H1 (cell line): ENCODE measurements at places on chromosomes 6 and 20.

- DNase-seq = no peak
Observed at GRCh38 chr6:34465531-34466241, at the start of gene PACSIN1. Gene PACSIN1 (plus strand): TSS chr6:34466076. CDS start chr6:34526306, 60,230 bp downstream.

GRCh38 chr20:47306755-47307370 lies 49.6 kb downstream of the ZMYND8 start:
- DNase-seq = no peak

- no peak for DNase-seq
Observed at GRCh38 chr6:16624636-16625290, 136.5 kb downstream of the ATXN1 start.

- DNase-seq = no peak
Observed at GRCh38 chr6:109304284-109305015, 77.8 kb downstream of the CD164 start.

DNA sequence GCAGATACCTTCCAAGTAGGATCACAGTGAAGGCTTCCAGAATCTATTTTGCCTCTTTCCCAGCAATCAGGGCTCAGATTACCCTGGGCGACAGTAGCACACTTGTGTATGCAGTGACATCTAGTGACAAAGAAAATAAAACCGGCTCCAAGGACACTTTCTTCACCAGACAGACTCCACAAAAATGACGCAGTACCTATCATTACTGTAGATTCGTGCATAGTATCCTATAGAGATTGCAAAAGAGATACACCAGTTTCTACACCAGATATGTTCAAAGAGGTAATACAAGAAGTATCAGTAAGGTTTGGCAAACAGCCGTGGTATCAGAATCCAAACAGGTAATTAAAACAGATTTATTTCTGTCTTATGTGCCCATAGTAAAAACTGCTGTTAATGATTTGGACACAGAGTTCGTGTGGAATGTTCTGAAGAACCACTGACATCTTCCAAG lies 600.4 kb upstream of the JAG1 start:
- DNase-seq = no peak

DNA sequence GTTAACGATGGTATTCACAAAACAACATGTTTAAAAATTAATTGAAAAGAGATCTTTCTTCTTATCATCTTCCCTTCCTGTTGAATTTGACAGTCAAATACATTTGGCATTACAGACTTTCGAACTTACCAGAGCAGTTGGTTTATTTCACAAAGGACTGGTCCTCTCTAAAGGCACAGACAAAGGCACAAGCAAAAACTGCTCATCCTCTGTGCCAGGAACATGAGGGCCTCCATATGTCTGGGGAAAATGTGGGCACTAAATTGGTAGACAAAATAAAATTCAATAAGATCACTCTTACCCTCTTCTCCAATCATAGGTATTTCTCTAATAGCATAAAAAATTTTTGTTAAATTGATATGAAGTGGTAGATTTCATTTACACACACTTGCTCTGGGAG lies 40.4 kb downstream of the SYNE1 start:
- DNase-seq = no peak

DNA sequence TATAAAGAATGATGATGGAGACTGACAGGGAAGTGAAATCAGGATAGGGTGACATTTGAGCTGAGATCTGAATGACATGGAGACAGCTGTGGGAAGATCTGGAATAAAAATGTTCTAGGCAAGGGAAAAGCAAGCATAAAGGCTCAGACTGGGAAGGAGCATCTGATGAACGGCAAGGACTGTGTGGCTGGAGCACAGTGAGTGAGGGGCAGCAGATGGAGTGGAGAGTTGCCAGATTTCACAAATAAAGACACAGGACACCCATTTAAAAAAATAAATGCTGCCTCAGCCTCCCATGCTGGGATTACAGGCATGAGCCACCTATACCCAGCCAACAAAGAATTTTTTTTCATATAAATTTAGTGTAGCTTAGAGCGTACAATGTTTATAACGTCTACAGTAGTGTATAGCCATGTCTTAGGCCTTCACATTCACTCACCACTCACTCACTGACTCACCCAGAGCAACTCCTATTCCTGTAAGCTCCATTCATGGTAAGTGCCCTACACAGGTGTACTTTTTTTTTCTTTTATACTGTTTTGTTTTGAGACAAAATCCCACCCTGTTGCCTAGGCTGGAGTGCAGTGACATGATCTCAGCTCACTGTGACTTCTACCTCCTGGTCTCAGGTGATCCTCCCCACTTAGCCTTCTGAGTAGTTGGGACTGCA lies 2.4 kb upstream of the ZBTB24 start:
- DNase-seq = no peak

GRCh38 chr6:47839645-47840044 lies 57.8 kb downstream of the OPN5 start:
- no peak for DNase-seq

DNA sequence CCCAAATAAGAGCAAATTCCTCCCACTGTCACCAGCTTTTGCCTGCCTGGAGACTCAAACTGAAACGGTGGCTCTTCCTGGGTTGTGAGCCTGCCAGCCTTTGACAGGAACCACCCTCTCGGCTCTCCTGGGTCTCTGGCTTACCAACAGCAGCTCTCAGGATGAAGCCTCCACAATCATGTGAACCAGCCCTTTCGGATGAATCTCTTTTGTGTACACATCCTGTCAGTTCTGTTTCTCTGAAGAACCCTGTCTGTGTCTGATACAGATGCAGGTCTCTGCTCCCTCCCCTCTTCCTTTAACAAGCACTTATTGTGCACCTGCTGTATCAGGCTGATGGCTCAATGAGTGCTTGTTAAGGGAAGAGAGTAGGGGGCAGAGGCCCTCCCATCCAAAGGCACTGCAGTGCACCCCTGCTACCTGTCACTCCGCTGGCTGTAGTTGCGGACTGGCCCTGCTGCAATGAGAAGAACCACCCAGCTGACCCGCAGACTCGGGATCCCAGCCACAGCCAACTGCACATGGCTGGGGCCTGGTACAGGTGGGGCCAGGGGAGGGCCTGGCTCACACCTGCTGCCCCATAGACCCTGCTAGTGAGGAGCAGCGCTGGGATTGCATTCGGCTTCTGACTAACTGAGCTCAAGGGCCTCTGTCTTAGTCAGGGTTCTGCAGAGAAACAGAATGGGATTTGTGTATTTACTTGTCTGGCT lies 120.1 kb upstream of the PMEPA1 start:
- DNase-seq = no peak

GRCh38 chr6:166005401-166005943 lies 162.2 kb downstream of the TBXT start:
- no peak for DNase-seq

DNA sequence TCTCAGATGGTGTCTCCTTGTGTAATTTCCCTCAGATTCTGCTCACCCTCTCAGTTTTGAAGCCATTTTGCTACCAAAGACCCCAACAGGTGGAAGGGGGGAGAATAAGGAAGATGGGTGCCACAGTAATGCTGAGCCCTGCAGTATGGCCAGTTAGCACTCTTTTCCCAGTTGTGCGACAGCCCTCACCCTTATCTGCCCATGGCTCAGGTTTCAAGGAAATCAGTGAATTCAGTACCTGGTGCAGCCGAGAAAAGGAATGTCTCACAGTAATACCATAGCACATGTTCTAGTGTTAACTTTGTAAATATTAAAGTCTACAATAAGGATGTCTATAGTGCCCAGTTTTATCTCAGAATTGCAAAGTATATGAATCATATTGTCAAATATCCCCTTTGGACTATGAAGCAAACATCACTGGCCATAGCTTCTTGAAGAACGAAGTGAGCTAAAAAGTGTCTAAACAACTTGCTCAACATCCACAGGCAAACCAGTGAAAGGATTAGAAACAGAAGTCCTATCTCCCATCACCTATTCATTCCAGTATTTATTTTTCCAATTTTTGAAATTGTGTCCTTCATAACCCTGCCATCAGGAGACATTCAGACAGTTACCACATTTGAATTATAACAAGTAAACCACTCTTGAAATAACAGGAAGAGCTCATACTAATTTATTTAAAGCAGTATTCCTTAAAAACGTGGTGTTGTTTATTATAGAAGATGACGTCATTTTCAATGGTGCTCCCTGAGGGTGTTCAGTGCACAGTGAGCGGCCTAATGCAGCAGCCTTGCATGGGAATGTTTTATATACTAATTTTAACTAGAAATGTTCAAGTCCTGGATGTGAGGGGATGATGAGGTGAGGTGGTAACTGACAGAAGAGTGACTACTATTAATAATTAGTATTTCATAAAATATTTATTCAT lies 366.2 kb downstream of the TFAP2A start:
- no peak for DNase-seq

GRCh38 chr6:119612911-119613381 lies 263.4 kb upstream of the MAN1A1 start:
- DNase-seq = no peak

- DNase-seq = no peak
Observed at GRCh38 chr6:161215876-161216615, 57.8 kb downstream of the AGPAT4 start.

DNA sequence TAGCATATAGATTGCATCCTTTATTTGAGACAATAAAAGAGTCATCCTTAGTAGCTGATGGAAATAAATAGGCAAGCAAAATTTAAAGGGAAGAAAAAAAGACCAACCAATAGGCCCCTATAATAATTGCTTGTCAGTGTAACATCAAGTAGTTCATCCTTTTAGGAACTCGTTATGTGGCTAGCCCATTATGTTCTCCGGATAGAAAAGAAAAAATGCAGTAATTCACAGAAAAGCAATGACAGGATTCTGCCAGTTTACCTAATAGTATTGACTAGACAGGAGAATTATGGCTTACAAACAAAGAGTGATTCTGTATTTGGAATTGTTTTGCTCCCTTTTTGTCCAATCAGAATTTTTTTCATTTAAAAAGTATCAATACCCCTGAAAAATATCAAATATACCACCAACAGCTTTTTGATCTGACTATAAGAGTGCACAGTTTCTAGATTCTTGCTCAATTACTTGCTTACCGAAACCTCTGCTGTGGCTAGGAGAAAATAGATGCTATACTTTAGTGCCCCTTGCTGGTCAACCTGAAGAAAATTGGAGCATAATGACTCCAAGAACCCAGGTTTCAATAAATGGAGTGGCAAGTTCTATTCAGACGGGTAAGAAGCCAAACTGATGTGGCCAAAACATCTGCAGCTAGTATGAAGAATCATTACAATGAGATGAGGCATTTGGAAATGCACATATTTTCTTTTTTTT lies 91.5 kb upstream of the SASH1 start:
- DNase-seq = no peak

- DNase-seq = no peak
Observed at GRCh38 chr6:134331256-134331655, 13.3 kb upstream of the SGK1 start.

DNA sequence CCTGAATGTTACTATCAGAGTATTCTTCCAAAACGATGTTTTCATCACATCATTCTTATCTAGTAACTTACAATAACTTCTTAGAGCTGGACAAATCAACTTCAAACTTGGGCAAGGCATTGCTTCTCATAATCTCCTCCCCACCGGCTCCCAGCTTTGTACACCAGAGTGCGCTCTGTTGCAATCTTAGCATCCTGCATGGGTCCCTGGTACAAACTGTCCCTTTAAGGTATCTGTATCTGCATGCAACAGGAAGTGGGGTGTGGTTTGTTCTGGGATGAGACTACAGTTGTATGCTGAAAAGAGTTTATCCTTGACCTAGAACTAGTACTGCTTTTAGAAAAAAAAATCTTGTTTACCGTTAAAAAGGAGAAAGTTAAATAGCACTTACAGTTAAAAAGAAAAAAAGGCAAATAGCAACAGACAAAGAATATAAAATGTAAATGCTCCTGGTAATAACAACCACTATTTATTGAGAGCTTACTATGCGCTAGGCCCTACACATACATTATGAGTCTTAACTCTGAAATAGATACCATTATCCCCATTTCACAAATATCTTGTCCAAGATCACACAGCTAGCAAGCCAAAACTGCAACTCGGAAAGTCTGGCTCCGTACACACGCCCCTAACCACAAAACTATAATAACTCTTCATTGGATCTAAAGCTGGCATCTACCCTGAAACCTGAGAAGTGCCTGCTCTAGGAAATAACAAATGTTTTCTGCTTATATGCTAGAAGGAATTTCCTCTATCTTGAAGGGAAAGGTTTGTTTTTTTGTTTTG lies 9.8 kb upstream of the HECA start:
- no peak for DNase-seq

DNA sequence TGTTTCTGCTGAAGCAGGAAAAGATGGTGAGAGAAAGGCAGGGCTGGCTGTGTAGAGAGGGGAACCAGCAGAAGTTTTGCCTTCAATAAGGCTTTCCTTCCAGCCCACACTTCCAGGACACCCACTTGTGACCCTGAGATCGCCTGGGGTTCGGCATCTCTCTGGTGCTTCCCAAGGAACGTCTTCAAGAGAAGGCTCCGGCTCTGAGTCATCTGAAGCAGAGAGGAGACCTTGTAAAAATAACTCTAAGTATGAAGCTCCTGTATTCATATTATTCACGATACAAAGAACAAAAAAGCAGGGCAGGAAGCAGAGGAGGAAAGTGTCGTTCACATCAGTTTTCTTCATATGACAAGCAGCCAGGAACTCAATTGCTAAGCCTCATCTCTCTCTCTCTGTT lies 95.4 kb upstream of the MRPS10 start:
- DNase-seq = no peak

DNA sequence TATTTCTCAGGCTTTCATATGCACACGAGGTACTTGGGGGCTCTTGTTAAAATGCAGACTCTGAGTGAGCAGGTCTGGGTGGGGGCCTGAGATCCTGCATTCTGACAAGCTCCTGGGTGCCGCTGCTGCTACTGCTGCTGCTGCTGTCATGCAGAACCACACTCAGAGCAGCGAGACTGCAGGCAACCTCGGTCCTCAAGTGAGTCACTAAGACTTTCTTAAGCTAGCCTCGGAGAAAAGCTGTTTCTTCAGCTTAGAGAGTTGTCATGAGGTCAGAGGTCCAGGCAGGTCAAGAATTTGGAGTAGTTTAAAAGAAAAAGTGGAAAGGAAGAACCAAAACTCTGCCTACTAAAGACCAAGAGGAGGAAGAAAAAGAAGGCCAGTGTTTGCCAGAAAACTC lies 92.9 kb downstream of the SPTLC3 start:
- no peak for DNase-seq

DNA sequence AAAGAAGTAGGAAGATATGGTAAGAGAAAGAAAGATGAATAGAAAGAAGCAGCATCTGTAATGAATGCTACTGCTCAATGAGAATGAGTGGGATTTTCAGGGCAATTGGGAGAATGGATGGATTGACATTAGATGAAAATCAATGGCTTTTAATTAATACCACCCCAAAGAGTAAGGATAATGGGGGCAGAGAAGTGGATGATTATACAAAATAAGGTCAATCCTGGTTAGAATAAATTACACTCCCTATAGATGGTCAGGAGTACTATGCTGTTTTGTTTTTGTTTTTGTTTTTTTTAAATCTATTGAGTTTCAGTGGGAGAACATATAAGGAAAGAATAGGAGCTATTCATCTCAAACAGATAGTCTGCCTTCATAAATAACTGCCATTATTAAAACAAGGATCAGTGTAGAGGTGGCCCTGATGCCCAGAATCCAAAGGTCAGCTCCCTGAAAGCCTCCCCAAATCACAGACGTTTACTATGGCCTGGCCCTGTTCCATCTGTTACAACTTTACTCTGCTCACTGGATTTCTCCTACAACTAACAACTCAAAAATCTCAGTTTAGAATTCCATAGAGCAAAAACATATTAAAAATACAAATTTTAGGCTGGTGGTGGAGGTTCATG lies 535.4 kb upstream of the NRSN1 start:
- no peak for DNase-seq

- DNase-seq = no peak
Observed at GRCh38 chr20:62500237-62500864, 24.6 kb upstream of the GATA5 start.
